ENCODE measurements at places on chromosomes 5 and 9. TPM values are rescaled to one million over a fixed set of nuclear protein-coding genes. Genes with fewer than 3 reads are reported as not detected.

- peak; percentile 57 for DNase-seq
These were observed 64.5 kb downstream of the PRKACG start for GRCh38 chr9:68949271-68950000.

GRCh38 chr5:109451146-109451545 lies 41.4 kb upstream of the PJA2 start:
- no peak for DNase-seq

Gene PDZD2
- total RNA-seq: 40.3 TPM

Gene YIPF5
- 35.4 TPM for total RNA-seq

Gene SLC6A3
- total RNA-seq: 0.62 TPM

Gene GHR
- total RNA-seq: 7.0 TPM

- DNase-seq: no peak
These were observed 190.3 kb downstream of the MELK start for GRCh38 chr9:36762958-36763357.

- DNase-seq: no peak
These were observed 33.5 kb downstream of the TLX3 start for GRCh38 chr5:171342362-171343111.

DNA sequence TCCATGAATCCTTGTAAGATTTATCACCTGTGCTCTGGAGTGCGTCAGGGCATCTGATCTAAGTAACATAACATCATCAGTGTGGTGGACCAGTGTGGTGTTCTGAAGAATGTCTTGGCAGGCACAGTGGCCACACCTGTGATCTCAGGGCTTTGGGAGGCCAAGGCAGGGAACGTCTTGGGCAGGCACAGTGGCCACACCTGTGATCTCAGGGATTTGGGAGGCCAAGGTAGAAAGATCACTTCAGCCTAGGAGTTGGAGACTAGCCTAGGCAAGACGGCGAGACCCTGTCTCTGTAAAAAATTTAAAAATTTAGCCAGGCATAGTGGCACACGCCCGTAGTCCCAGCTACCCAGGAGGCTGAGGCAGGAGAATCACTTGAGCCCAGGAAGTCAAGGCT lies 185.5 kb downstream of the CACNA1B start:
- no peak for DNase-seq

Gene PCDHGB3
- total RNA-seq: 4.5 TPM

- no peak for DNase-seq
These were observed 10.4 kb downstream of the STOM start for GRCh38 chr9:121359351-121360294.

GRCh38 chr9:120873512-120873911 lies 3.5 kb downstream of the PHF19 start:
- no peak for DNase-seq

Gene TGFBI
- 18.1 TPM for total RNA-seq

DNA sequence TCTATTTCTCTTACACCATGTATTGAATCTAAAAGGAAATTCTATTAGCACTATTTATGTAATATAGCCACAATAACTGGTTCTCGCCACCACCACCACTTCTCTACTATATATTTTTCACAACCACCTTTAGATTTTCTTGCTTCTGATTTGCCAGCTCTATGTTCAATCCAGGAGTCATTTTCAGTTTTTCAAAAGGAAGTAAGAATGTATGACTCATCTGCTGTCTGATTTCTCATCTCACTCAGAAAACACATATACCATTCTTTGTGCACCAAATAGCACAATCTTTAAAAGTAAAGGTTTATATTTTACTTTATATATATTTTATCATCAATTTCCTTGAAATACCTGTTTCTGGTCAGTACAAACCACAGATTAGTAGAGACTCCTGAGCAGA lies 1127.5 kb downstream of the TAF11L14 start:
- no peak for DNase-seq

Gene LTC4S
- 43.5 TPM for total RNA-seq

Gene PCDHB5
- total RNA-seq: 13.9 TPM

GRCh38 chr9:34047864-34048726 lies 592 bp downstream of the UBAP2 start:
- no peak for DNase-seq

DNA sequence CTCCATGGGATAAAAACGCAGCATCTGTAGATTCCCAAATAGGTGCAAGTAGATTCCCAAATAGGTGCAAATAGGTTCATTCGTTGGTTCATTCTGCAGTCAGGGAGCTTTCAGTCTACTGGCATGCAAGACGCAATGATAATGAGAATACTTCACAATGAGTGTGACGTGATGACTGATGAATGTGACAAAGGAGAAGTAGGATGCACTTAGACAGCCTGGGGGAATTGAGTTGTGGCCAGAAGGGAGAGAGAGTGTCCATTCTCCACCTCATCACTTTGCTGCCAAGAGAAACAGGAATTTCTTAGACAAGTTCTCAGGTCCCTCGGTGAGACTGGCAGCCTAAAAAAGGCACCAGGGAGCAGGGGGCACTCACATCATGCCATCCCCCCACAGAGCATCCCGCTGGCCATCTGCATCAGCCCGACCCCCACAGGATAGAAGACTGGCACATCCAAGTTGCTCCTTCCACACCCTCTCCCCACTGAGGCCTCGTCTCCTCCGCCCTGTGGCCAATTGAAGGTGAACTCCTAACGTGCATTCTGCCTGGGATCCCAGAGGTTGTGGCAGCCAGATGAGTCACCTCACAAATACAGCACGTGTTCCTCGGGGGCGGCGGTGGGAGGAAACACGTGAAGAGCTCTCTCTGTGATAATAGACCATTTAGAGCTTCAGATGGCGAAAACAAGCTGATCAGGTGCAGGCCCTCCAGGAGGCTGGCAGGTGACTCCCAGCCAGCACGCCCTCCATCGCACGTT lies 19.9 kb upstream of the KCNIP1 start:
- no peak for DNase-seq

GRCh38 chr9:127314911-127315310 lies 50.3 kb downstream of the GARNL3 start:
- DNase-seq: no peak

DNA sequence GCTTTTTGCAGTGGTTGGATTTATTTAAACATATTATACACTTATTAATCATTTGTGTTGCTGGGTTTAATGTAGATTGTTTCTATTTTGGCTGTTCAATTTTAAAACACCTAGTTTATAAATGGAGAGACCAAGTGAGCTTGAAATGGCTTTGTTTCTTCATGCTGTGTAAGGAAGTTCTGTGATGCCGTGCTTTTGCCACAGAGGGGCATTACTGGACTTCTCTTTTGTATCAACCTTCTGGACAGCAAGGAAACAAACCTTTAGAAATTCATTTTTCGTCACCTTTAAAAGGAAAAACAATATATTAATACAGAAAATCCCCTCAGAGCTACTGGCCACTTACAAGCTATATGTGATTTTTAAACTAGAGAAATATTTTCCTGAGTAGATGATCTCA lies 81.9 kb downstream of the DMRTA1 start:
- DNase-seq: no peak

DNA sequence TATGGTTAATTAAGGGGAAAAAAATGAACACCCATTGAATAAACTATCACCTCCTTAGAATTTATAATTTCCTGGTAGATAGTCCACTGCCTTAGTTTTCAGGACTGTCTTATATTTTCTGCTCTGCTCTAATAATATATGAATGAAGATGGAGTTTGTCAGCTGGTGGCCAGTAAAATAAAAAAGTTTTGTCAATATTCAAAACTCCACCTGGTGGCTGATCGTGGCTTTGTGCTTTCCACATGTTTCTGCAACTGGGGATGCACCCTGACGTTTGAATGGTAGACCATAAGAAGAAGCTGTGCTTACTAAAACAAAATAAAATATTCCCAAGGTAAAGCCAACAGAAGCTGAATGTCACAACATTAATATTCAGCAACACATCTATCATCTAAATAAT lies 286.6 kb upstream of the IZUMO3 start:
- no peak for DNase-seq

All from ovary (tissue), 10 donors.